ENCODE measurements at places on chromosomes 7 and 10. TPM values are rescaled to one million over a fixed set of nuclear protein-coding genes. Genes with fewer than 3 reads are reported as not detected.

GRCh38 chr10:12350167-12350872, 973 bp downstream of the CAMK1D start:
- peak; percentile 54 for DNase-seq

DNA sequence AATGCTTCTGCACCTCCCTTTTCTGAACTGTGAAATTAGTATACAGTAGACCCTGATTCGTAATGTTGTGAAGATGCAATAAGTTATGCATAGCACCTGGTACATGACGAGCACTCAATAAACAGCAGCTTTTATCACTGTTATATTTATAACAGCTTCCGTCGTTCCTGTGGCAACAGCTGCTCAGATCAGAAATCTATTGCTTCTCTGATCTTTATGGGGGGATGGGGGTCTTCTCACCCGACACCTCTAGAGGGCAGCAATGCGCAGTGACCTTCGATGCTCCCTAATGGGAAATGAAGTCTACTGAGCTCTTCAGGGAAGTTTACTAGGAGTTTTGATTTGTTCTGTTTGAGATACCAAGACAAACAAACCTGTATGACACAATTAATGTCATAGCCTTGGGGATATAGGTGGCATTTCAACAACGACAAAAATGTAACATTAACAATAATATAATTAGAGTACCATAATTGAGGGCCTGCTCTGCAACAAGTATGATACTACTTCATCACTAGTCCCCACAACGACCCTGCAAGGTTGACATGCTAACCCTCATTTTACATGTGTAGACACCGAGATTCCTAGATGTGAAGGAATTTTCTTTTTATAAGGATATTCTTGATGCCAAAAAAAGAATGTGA, 289.6 kb downstream of the SFMBT2 start:
- DNase-seq, result peak; percentile 38

GRCh38 chr7:21383227-21384220, 44.4 kb upstream of the SP4 start:
- no peak for DNase-seq

GRCh38 chr7:126843336-126843735, 409.4 kb downstream of the GRM8 start:
- DNase-seq, result no peak

Gene SPAM1
- not detected for polyA plus RNA-seq

Gene EPDR1
- 2.5 TPM for polyA plus RNA-seq

Gene OPALIN
- polyA plus RNA-seq, result not detected

Measured in GM23248 (cell line).